ENCODE measurements at places on chromosomes 4 and X.

DNA sequence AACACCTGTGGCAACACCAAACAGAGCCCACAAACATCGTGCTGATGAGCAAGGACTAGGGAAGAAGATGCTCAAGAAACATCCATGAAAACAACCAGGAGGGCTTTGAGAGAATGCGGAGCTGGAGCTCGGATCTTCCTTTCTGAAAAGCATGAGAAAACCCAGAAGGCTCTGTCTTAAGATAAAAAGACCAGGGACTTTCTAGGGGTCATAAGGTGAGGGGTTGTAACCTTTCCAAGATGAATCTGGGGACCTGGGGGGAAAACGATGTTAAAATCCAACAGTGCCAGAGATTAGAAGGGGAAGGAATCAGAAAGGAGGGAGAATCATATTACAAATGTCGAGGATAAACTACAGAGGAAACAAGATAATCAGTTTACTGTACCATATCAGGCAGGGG lies 10.1 kb downstream of the GK2 start:
- no peak for DNase-seq

DNA sequence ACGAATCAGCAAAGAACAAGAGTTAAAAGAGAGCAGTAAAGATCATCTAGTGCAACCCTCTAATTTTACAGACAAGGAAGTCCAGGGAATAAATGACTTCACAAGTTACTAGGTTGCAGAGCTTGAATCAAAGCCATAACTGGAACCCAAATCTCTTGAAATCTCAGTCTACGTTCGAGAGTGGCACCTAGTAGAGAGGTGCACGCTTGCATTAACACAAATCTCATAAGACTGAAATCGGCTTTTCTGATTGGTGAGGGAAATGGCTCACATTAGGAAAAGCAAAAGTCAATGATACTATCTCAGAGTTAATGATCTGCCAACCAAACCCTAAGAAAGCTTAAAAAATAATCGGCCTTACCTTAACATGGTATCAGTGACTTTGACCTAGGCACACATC lies 43.0 kb downstream of the FAT1 start:
- no peak for DNase-seq

DNA sequence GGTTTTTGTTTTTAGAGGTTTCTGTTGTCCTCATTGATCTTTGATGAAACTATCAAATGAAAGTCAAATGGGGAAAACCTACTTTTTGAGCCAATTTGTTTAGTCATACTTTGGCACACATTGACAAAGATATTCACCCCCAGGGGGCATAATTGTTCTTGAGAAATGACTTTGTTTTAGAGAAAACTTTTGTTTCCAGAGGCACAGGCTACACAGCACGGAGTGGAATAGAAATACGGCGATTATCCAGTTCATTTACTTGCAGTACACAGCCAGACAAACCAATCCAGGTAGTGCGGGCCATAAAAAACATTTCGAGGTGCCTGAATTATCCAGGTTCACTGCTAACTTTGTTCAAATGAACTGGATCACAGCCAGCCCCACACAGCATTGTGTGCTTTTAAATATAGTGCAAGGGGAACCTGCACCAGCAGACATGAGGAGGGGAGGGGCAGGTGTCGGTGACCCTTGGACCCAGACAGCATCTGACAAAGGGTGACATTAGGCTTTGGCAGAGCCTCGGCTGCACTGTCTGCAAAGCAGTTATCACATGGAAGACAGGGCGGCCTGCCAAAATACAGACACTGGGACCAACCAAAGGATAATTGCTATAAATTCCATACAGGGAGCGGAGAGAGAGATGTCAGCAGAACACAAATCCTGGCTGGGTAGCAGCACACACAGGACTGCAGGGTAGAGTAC lies 179.6 kb upstream of the NOCT start:
- DNase-seq, result no peak

GRCh38 chr4:155122382-155122781 lies 86.1 kb upstream of the NPY2R start:
- no peak for DNase-seq

- DNase-seq, result no peak
These were observed 17.7 kb upstream of the ELOVL6 start for GRCh38 chr4:110216129-110216528.

GRCh38 chrX:121062289-121062688 lies 14.9 kb downstream of the GLUD2 start:
- DNase-seq, result no peak

GRCh38 chrX:42944381-42944998 lies 166.5 kb upstream of the PPP1R2C start:
- no peak for DNase-seq

GRCh38 chr4:166657261-166657660 lies 577.0 kb downstream of the SPOCK3 start:
- no peak for DNase-seq

GRCh38 chrX:130330706-130331105 lies 9.0 kb upstream of the SLC25A14 start:
- DNase-seq, result peak; percentile 29

GRCh38 chr4:185602397-185602796 lies 67.1 kb upstream of the PDLIM3 start:
- DNase-seq, result no peak

- no peak for DNase-seq
These were observed 10.3 kb upstream of the RAB33B start for GRCh38 chr4:139443661-139444060.

DNA sequence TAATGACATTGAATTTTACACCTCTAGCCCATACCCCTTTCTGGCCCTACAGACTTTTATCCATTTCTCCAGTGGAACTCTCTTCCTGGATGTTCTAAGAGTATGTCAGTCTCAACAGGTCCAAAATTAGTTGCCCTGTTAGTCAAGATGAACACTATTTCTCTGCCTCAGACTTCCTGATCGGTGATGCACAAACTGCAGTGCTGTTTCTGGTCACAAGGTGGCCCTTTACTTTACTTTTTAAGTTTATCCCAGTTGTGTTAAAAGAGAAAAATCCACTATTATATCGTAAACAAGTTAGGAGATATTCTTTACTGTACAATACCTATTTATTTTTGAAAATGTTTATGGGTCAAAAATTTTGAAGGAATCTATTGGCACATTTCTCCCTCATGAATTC lies 13.1 kb downstream of the TCEAL7 start:
- peak; percentile 4 for DNase-seq

DNA sequence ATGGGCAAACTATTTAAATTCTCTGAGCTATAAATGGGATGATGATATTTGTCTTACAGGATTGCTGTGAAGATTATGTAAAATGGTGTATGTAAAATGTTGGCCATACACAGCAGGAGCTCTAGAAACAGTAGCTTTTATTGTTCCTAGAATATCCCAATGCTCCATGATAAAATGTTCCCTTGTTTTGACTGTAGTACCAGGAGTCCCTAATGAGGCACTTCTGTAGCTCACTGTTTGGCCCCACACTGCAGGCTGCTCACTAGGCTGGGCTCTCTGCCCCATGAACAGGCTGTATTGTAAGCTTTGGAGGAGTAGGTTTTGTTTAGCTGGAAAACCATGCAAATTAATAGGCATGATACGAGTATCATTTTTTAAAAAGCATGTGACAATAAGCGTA lies 3.3 kb upstream of the FGA start:
- DNase-seq, result no peak

GRCh38 chr4:32932156-32932555 lies 2212.0 kb downstream of the PCDH7 start:
- DNase-seq, result no peak

DNA sequence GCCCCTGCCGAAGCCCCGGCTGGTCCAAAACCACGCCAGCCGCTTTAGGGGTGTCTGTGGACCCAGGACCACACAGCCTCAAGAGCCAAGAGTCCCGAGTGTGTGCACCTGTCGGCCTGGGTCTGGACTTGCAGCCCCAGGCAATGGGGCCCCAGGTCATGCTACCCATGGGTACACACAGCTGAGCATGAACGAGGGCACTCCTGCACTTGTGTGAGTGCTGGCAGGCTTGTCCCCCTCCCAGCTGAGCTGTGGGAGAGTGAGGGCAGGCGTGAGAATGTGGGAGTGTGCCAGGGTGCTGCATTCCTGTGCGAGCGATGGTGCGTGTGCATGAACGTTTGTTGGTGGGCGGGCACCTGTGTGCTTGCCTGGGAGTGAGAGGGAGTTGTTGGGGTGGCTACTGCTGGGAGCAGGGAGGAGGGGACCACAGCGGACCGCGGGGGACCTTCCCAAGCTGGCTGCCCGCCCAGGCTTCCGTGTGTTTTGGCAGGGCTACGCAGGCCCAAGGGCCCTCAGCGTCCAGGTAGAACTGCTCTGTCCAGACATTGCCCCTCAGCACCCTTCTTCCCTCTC lies 30.8 kb downstream of the BLOC1S4 start:
- no peak for DNase-seq

DNA sequence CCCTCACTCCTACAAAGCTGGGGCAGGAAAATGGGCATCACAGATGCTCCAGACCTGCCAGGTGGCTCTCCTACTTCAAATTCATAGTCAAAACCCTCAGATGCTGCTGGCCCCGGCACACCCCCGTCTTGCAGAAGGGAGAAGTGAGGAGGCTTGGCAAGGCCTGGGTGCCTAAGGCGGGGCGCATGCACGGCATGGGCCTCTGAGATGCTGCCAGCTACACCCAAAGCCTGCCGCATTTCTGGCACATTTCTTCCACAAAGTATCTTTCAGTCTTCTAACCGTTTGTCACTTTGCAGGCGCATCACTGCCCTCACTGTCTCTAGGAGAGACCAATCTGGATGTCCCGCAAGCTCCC lies 19.6 kb downstream of the WDR1 start:
- no peak for DNase-seq

- no peak for DNase-seq
These were observed 51.7 kb downstream of the ADGRG2 start for GRCh38 chrX:19070555-19070994.

DNA sequence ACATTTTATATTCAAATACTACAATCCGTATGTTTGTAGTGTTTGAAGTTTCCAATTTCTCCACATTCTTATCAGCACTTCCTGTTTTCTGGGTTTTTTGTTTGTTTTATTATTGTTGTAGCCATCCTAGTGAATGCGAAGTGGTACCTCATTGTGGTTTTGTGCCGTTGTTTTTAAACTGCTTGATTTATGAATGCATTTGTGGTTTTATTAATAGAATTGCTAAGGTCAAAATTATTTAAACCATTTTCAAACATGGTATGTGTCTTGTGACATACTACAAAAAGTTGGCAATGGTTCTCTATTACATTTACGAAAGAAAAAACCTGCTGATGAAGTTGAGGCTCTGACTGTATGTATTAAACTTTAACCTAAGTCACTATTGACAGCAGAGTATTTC lies 780.0 kb upstream of the MAGEB2 start:
- DNase-seq, result no peak

DNA sequence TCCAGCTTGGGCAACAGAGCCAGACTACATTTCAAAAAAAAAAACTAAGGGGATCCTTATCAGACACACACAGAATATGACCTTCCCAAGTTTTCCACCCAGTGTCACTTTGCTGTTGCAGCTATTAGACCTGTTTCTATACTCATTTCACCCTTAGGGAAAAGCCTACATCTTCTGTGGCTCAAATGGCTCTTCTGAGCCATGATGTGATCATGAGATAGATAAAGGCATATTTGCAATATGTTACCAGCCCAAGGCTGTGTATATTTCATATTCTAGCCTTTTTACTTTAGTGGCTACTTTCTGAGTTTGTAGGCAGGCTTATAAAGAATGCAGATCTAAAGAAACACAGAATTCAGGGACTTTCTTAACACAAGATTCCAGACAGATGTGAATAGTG lies 19.3 kb downstream of the RS1 start:
- no peak for DNase-seq

DNA sequence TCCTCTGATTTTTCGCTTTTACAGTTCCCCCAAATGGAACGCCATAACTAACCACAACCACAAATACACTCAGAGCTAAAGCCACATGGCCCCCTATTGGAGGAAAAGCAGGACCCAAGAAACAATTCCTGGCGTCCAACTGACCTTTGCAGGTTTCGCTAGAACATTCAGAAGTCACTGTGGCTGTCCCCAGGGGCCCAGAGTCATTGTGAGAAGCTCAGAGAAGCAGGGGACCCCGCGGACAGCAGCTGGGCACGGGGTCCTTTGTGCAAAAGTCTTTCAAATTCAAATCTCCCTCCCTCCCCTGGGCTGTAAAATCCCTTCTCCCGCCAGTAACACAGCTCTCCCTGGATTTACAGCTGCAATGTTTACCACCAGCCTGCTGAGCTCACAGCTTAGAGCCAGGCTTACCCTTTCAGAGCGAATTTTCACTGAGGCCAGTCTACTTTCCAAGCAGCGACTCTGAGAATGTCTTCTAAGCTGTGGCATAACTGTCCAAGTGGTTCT lies 214.8 kb downstream of the CRLF2 start:
- no peak for DNase-seq

DNA sequence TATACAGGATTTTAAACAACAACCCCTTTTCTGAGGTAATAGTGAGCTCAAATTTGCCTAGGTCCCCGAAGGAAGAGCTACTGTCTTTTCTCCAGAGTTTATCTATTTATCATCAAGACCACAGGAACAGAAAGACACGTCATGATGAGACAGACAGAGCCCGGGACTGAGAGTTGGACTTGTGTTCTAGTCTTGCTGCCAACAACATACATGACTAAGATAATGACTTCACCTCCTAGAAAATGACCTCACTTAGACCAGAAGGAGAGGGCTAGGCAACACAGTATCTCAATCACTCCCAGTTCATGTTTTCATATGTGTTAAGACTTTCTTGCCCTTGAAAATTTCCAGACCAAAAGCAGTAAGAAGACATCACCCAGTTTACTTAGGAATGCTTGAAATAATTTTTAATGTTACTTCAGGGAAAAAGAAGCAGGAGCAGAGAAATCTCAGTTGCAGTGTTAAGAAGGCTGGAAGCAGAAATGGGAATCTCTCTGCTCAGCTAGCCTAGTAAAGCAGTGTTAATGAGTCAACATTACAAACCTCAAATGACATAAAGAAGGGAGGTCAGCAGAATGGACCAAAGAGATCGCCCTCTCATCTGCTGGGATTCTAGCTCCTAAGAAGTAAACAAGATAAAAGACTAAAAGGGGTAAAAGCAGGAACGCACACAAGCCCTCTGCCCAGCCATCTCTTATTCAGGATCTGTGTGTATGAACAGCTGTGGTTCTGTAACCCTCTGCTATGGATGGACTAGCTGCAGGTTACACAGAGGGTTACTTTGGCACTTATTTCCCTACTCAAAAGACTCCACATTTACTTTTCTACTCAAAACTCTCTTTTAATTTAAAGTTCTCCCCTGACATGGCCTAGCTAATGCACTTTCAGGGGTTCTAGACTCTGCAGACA lies 24.8 kb downstream of the PDGFC start:
- DNase-seq, result peak; percentile 65

DNA sequence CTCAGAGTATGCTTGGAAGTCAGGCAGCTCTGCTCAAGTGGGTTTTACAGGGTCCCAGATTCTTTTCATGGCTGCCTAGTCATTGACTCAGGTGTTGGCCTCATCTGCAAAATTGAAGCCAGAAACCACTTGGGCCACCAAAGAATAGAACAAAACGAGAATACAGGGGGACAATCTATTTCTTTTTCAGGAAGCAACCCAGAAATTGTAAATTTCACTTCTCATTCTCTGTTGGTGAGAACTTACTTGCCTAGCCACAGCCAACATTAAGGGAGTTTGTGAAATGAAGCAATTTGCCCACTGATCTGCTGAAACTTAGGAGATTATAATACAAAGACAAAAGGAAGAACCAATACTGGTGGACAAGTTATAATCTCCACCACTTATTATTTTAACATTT lies 8.6 kb upstream of the TKTL2 start:
- DNase-seq, result no peak
